RPMI8226 (cell line): ENCODE measurements at places on chromosomes 5 and 9.
A peak's percentile ranks its signal among the peaks of the same experiment; 100 is the strongest.

DNA sequence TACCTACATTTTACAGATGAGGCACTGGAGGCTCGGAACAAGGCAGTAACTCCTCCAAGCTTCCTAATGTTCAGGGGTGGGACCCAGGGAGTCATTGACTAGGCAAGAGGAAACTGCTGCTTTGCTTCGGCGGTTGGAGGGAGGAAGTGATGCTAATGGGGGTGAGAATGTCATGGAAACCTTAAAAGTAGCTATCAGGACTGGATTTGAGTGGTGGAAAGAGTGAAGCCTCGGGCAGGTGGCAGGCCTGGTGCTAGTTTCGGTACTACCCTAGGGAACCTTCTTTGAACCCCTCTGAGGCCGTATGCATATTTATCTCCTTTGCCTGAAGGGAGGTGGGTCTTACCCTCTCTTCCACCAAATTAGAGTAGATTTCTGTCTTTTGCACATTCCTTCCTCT is 1.6 kb downstream of the BSPRY start:
- DNase-seq: peak; percentile 60

DNA sequence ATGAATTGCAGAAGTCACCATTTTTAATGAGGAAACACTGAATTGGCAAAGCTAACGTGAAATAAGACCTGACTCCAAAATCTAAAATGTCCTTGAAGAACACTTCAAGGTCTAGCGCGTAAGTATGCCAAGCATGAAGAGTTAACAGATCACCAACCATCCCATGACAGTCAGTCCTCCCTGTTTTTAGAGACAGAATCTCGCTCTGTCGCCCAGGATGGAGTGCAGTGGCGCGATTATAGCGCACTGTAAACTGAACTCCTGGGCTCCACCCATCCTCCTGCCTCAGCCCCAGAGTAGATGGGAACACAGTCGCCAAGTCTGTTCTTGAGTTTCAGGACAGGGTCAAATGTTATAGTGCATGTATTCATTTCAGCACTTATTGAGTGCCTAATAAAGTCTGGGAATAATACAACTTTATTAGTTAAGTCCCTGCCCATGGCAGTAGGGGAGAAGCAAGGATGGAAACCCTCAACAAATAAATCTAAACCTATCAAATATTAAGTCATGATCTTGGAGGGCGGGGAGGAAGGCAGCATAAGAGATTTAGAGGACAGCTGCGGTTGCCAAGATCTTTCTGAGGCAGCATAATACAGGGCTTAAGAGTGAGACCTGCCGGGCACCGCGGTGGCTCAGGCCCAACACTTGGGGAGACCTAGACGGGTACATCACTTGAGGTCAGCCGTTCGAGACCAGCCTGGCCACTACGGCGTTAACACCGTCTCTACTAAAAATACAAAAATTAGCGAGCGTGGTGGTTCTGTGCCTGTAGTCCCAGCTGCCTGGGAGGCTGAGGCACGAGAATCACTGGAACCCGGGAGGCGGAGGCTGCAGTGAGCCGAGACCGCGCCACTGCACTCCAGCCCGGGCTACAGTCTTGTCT is 1.1 kb downstream of the ATPSCKMT start:
- DNase-seq: no peak

GRCh38 chr5:101024299-101024698 is 121.2 kb upstream of the ST8SIA4 start:
- no peak for DNase-seq

DNA sequence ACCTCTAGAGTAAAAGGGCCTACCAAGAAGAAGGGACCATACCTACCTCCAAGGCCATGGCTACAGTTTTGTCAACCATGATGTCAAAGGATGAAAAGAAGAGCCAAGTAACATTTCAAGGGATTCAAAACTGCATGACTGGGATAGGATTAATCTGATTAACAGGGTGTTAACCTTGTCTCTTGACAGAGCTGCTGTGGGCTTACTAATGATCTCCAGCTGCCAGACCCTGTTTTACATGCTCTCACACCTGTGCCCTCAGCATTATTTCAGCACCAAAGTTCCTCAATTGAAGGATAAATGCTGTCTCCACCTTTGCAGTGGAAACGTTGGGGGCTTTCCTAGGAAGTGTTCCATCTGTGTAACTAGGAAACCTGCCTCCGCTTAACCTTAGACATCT is 78.3 kb downstream of the DMAC1 start:
- no peak for DNase-seq

- DNase-seq: no peak
Measured at GRCh38 chr5:157143127-157143971, 684 bp upstream of the MED7 start.

DNA sequence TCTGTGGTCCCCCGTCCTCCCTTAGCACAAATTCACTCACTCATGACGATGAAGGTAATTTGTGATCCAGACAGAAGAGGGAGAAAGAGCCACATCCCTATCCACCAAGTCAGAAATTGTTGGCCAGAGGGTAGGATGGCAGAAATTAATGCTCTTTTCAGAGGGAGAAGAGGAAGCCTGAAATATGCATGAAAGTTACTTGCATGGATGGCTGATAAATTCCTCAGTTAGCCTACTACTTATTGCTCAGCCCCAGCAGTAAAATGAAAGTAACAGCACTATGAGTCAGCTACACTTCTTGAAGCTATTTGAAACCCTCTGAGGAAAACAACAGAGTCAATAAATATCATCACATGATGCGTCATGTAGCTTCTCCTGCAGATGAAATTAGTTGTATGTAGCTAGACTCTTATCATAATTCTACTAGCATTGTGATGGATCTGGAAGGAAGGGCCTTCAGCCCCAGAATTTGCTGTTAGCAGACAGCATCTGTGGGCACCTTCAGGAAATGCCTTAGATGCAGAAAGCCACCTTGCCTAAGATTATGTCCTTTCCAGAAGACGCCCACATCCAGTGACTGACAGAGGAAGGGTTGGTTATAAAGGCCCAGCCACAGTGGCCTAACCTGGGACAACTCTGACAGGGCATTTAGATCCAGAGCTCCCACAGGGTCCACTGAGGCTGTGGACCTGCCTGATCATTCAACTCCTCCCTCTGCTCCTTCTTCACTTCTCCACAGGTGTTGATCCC is 81.2 kb upstream of the CCDC112 start:
- peak; percentile 80 for DNase-seq

DNA sequence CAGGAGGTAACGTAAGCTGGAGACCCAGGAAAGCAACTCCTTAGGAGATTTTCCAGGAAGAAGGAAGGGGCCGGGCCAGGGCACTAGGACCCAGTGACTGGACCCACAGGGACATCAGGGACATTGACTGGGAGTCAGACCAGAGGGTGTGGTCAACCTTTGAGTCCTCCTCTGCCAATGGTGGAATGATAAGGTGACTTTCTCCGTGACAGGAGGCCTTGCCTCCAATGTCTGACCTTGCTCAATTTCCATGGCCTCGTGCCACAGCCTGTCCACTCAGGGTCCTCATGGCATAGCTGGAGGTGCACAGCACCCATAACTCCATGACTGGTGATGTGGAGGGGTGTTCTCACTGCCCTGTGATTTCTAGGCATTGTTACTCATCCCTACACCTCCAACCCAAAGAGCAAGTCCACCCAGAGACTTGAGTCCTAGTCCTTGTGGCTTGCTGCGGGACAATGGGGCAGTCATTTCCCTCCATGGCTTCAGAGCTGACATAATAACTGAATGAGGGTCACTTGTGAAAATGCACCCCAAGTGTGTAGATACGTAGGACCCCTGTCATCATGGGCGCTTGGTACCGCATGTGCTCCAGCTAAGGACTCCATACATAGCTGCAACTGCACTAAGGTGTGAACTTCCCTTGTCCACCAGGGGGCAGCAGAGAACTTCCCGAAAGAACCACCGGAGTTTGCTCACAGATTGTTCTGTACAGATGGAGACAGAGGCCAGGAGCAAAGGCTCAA is 4.1 kb upstream of the AMBP start:
- DNase-seq: peak; percentile 78

- DNase-seq: no peak
Measured at GRCh38 chr5:143308731-143309130, 94.8 kb downstream of the NR3C1 start.

DNA sequence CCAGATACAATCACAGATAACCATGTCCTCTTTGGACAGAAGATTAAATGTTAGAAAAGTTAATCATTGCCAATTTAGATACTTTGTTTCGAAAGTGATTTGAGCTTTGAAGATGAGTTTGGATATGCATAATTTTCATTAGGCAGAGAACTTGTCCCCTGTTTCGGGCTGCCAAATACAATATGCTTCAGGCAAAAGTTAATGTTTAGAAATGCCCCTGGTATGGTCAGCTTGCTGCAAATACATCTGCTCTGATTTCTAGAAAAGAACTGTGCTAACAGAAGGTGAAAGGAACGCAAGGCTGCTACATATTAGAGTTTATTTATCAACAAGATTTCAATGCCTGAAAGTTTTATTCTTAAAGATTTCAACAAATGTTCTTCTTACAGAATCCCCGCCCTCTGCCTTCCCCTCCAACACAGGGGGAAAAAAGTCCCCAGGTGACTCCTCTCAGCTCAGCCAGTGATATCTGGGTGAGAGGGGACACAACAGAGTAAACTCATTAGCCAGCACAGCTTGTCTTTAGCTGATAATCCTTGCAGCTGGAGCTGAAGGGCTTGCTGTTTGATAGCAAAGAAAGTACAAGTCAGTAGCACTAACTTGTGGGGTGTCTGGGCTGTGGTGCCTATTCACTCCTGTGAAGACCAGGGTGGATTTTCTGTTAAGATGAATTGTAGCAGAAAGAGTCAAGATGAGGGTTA is 435.7 kb downstream of the DMAC1 start:
- no peak for DNase-seq

DNA sequence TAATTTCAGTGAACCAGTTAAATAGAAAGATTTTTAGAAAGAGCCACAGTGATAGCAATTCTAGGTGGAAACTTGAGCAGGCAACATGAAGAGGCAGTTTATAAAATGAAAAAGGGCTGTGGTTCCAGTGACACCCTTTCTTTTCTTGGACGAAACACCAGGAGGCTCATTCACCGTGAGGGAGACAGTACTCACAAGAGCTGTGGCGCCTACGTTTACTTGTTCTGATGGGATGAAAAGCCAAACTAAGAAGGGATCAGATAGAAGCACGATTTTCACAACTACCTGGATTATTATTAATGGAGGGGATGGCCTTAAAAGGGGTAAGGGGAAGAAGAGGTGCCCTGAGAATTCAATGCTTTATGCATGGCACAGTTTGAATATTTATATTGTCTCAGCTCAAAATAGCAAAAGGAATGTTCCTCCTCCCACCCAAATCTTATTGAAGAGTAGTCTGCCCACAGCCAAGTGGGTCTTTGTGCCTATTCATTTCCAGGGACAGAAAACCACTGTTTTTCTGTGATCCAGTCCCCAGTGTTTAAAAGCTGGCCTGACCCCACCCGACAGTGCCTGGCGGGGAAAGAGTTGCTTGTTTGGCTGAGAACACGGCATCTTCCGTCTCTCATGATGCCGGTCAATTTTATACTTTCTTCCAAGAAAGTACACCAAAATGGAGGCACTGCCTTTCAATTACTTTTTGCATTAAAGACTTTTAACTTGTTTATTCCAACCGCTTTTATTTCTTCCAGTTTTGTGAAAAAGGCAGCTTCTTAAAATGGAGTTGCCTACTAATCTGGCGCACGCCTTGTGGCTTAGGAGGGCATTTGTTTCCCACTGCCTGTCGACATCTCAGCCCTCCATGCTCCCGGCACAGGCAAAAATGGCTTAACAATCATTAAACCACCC is 51.9 kb downstream of the HABP4 start:
- DNase-seq: no peak

DNA sequence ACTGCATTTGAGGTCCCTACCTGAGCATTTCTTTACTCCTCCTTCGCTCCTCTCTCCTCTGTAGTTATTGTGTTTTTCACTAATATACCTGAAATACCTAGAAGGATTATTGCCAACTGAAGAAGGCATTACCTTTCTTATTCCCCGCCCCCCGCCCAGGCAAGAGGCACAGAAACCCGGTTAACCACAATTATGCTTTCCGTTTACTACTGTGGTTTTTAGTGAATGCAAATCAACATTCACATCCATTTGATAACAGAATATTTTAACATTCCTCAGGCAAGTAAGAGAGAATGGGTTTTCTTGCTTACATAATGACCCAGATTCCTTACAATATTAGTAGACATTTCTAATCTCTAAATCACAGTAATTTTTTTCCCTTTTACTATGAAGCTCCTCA is 136.9 kb downstream of the PCSK5 start:
- no peak for DNase-seq

DNA sequence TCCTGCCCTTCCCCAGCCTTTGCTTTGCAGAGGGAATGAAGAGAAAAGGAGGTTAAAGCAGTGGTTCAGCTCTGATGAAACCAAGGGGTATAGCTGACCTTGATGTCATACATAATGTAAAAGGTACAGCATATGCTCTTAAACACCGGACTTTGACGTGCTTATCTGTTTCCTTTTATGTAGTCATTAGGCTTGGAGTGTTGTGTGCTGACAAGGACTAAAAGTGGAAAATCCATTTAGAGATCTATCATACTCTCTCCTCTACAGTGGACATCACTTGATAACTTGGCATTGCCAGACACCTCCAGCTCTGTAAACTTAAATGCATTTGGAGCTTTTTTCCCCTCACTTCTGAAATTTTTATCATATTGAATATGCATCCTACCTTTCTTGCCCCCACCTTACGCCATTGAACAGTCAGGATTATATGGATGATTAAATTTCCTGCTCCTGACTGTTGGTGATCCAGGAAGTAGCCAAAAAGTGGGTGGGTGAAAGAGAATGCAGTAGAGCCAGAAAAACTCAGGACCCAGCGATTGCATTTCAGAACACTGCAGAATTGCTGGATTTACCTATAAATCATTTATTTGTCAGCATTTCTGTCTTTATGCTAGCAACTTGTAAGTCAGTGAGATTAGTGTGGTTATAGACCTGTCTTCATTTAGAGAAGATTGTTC is 4.1 kb downstream of the TNFAIP8 start:
- no peak for DNase-seq

DNA sequence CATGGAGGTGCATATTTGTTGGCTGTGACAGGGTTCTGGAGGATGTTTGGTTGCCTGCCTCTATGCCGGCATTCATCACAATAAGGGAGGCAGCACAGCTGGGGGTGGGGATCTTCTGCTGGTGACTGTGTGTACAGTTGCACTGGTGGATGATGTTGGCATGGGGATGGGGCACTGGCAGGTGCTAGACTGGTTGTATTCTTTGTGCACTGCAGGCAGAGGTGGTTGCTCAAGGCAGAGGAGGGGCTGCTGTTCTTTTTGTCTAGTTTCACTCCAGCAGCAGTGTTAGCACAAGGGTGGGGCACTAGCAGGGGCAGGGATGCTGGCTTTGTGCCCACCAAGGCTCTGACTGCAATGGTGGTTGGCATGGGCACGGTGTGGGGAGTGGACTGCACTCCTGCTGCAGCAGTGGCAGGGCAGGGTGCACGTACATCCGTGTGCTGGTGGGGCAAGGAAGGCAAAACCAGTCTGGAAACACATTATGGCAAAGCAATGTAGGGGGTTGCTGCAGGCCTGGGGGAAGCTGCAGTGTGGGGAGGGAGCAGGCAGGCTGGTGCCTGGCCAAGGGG is 69.3 kb downstream of the ISOC1 start:
- DNase-seq: no peak

DNA sequence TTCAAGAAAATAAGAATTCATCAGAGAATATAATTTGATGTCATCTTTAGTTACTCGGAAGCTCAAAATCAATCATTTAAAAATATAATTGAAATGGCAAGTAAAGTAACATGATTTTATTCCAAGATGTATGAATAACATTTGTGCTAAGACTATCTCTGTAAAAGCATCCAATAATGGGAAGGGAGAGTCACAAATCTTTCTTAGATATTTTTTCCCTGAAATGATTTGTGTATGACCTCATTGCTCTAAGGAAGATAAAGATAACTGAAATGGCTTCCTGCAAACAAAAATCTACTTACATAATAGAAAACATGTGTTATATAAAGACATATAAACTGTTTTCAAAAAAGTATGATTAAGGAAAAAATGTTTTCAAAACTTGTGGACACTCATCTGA is 97.4 kb upstream of the FGF10 start:
- no peak for DNase-seq

GRCh38 chr9:69471433-69471832 is 146.4 kb downstream of the ENTREP1 start:
- DNase-seq: no peak
